ENCODE measurements at places on chromosomes 6 and 20. TPM values are rescaled to one million over a fixed set of nuclear protein-coding genes. Genes with fewer than 3 reads are reported as not detected.

Gene GJA1
- 1,360 TPM for total RNA-seq

Gene CLIC5
- total RNA-seq: not detected

Gene SLC17A2
- total RNA-seq: not detected

Gene BNIP5
- total RNA-seq: not detected

Gene AIF1
- 0.36 TPM for total RNA-seq

Gene ADGRF5
- under 0.01 TPM for total RNA-seq

Gene CPNE5
- total RNA-seq: not detected

Gene TPX2
- total RNA-seq: 16.2 TPM

Gene TGM3
- total RNA-seq: not detected

Gene ENPP5
- 5.3 TPM for total RNA-seq

Gene CRYBG1
- 11.9 TPM for total RNA-seq

Gene RBPJL
- total RNA-seq: not detected

Gene MUC21
- total RNA-seq: not detected

Gene CGA
- not detected for total RNA-seq

Gene SMLR1
- total RNA-seq: not detected

Gene SYCP2
- total RNA-seq: 1.4 TPM

Gene NKAIN2
- under 0.01 TPM for total RNA-seq
